Activated CD4-positive, alpha-beta T cell treated with anti-CD3 and anti-CD28 coated beads, Interleukin-2, amount 10 ng/mL, durations not matched to agents 24 days and 14 days (primary cell): ENCODE measurements at places on chromosomes 7 and 10.

DNA sequence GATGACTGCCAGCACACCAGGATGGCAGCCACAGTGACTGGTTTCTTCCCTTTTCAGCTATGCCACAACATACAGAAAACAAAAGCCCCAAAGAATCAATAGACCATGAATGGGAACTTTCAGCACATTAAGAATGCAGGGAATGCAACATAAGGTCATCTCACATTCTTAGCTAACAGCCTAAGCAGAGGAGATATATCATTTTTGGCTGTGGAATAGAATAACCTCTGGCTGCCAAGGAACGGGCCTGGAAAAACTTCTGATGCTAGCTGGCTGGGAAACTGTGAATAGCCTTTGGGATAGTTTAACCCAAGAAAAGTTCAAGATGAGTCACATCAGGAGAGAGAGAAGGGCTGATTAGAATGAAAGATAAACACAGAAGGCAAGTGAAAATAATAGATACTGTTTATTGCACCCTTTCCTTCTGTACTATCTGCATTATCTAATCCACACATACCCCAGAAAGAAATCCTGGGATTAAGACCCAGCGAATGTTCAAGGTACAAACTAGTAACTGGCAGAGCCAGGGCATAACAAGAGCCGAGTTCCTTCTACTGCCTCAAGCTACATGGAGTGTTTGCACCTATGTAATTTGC, 169.2 kb downstream of the SEMA3A start:
- H3K27ac ChIP-seq = no peak overlapping the region
- no peaks in the 10 kb centered on the region for H3K4me1 ChIP-seq
- H3K27me3 ChIP-seq = no peaks in the 10 kb centered on the region
- H3K4me3 ChIP-seq = no peak overlapping the region

DNA sequence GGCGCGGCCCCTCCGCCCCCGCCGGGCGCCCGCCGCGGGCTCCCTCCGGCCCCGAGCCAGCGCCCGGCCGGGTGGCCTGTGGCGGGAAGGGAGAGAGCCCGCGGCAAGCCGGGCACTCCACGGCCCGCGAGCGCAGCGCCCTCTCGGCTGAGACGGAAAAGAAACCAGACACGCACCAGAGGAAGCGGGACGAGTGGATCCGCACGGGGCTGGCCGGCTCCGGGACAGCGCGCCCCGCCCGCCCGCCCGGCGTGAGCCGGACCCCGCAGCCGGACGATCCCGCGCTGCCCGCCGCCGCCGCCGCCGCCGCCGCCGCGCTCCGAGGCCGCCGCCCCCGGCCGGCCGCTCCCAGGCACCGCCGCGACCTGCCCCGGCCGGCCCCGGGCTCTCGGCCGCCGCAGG, 300 bp downstream of the ARHGAP21 start:
- peak overlapping the region; percentile 56 for H3K27ac ChIP-seq
- peaks cover 30% of the 10 kb centered on the region for H3K4me1 ChIP-seq
- peak overlapping the region; percentile 51 for H3K4me3 ChIP-seq
- H3K27me3 ChIP-seq = no peaks in the 10 kb centered on the region
- H3K36me3 ChIP-seq = peaks cover 17% of the 10 kb centered on the region

DNA sequence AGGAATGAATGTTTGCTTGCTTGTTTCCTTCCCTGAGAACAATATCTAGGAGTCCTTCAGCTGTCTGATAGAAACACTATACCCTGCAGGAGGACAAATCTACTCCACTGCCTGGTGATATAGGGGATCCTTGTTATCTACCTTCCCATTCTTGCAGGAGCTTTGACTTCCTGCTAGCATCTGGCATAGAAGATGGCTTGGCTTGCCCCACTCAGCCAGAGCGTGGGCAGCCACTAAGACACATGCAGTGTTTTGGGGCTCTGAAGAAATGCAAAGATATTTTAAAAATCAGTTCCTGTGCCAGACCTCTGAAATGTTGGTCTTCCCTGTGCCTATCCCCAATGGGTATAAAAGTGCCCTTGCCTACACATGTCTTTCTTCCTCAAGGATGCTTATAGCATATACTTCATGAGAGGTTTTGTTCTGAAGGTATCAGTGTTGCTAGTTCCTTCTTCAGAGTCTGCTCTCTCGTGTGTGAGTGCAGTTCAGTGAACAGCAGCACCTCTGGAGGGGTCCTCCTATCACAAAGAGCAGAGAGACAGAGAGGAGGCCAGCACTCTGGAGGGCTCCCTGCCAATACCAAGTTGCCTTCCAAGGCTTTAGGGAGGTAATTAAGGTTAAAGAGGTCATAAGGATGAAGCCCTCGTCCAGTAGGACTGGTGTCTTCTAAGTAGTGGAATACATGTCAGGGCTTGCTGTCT, 149.1 kb upstream of the CALCR start:
- no peak overlapping the region for H3K27ac ChIP-seq
- DNase-seq = no peak
- no peaks in the 10 kb centered on the region for H3K36me3 ChIP-seq
- no peaks in the 10 kb centered on the region for H3K27me3 ChIP-seq

DNA sequence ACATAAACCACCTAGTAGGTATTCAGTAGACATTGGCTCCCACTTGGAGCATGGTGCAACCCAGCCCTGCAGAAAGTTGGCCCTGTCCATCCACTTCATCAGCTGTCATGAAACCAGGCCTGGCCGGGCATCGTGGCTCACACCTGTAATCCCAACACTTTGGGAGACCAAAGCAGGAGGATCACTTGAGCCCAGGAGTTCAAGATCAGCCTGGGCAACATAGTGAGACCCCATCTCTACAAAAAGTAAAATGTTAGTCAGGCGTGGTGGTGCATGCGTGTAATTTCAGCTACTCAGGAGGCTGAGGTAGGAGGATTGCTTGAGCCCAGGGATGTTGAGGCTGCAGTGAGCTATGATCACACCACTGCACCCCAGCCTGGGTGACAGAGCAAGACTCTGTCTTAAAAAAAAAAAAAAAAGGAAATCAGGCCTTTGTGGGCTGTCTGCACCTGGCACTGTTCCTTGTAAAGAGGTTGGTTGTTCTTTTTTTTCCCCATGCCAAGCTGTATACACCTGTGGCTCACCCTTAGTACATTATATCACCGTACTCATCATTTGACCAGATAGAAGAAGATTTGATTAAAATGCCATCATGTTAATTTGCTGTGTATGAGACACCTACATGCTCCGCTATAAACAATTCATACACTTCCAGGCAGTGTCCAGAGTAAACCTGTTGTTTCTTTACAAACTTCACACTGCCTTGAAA, 45.4 kb upstream of the GRID1 start:
- DNase-seq = no peak
- peak overlapping the region; percentile 78 for H3K4me3 ChIP-seq
- peak overlapping the region; percentile 92 for H3K27ac ChIP-seq
- peaks cover 36% of the 10 kb centered on the region for H3K4me1 ChIP-seq

- no peaks in the 10 kb centered on the region for H3K36me3 ChIP-seq
- no peak overlapping the region for H3K27ac ChIP-seq
- H3K27me3 ChIP-seq = peaks cover 7% of the 10 kb centered on the region
- peaks cover 7% of the 10 kb centered on the region for H3K4me1 ChIP-seq
- peak; percentile 75 for DNase-seq
Measured at GRCh38 chr7:30977896-30978564, 14.3 kb downstream of the GHRHR start.

- H3K36me3 ChIP-seq = no peaks in the 10 kb centered on the region
- no peak for DNase-seq
- no peak overlapping the region for H3K27ac ChIP-seq
- H3K4me1 ChIP-seq = no peaks in the 10 kb centered on the region
- H3K4me3 ChIP-seq = no peak overlapping the region
Measured at GRCh38 chr7:86748843-86749719, 105.4 kb downstream of the GRM3 start.

GRCh38 chr10:85060944-85061343, 732.6 kb downstream of the CCSER2 start:
- H3K4me1 ChIP-seq = no peaks in the 10 kb centered on the region
- H3K36me3 ChIP-seq = no peaks in the 10 kb centered on the region
- H3K27me3 ChIP-seq = no peaks in the 10 kb centered on the region
- no peak overlapping the region for H3K4me3 ChIP-seq
- H3K27ac ChIP-seq = no peak overlapping the region
- no peak for DNase-seq

- DNase-seq = no peak
- H3K27me3 ChIP-seq = peaks cover 8% of the 10 kb centered on the region
- H3K27ac ChIP-seq = no peak overlapping the region
- H3K4me3 ChIP-seq = no peak overlapping the region
Measured at GRCh38 chr10:88062798-88063472, 199.5 kb downstream of the PTEN start.

DNA sequence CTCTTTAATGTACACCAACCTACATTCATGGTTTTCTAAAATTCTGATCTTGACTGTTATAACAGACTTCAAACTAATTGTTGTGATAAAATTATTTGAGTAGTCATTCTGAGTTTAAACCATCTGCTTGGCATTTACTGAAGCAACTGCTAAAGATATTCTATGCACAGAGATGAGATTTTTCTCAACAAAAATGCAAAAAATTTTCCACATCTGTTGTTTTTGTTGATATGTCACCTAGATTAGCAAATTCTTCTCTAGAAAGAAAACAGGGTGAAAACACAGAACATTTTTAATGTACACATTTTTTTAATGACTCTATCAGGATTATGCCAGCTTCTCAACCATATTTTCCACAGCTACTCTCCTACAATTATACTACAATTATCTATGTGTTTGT, 42.7 kb downstream of the ARHGAP12 start:
- H3K4me3 ChIP-seq = no peak overlapping the region
- H3K36me3 ChIP-seq = no peaks in the 10 kb centered on the region
- DNase-seq = no peak

DNA sequence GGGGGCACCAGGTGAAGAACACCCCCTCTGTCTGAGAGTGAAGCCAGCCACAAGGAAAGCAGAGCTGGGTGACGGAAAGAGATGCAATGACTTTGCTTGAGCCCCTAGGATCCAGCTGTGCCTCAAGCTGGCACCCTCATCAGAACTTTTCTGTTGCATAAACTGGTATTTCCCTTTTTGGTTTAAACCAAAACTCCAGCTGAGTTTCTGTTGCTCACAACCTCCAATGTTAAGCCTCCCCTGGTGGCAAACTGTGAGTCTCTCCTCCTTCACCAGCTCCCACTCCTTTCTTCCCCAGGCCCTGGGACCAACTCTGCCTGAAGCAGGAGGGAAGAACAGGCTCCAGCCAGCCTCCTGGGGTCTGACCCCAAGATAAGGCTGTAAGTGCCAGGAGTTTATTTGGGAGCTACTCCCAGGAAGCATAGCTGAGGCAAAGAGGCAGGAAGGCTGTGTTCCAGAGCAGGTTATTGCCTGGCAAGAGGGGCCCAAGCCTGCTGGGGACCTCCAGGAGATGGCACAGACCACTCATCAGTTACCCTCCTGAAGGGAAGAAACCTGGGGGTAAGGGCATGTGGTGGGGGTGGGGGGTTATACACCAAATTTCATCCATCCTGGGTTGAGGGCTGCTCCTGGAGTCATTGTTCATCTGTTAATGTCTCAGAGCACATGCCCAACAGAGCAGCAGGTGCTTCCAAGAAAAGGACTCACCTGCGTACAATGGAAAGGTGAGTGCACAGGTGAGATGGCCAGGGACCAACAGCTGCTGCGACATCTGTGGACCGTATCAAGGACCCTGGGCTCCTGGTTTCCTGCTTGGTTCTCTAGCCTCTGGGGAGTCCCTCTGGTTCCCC, 73.3 kb upstream of the NANOS1 start:
- H3K4me1 ChIP-seq = peaks cover 4% of the 10 kb centered on the region
- H3K4me3 ChIP-seq = no peak overlapping the region
- H3K27me3 ChIP-seq = peaks cover 2% of the 10 kb centered on the region
- DNase-seq = no peak
- H3K27ac ChIP-seq = no peak overlapping the region
- H3K36me3 ChIP-seq = no peaks in the 10 kb centered on the region

- H3K27ac ChIP-seq = no peak overlapping the region
- no peaks in the 10 kb centered on the region for H3K27me3 ChIP-seq
- H3K4me3 ChIP-seq = no peak overlapping the region
- peaks cover 4% of the 10 kb centered on the region for H3K36me3 ChIP-seq
- no peak for DNase-seq
- peaks cover 15% of the 10 kb centered on the region for H3K4me1 ChIP-seq
Measured at GRCh38 chr10:119737039-119737663, 11.3 kb downstream of the INPP5F start.
